ENCODE measurements at places on chromosomes 5 and 9. TPM values are rescaled to one million over a fixed set of nuclear protein-coding genes. Genes with fewer than 3 reads are reported as not detected.

GRCh38 chr9:81652058-81652687 is 37.2 kb downstream of the TLE1 start:
- no peak for DNase-seq

GRCh38 chr9:98365227-98365669 is 109.8 kb upstream of the TBC1D2 start:
- no peak for DNase-seq

DNA sequence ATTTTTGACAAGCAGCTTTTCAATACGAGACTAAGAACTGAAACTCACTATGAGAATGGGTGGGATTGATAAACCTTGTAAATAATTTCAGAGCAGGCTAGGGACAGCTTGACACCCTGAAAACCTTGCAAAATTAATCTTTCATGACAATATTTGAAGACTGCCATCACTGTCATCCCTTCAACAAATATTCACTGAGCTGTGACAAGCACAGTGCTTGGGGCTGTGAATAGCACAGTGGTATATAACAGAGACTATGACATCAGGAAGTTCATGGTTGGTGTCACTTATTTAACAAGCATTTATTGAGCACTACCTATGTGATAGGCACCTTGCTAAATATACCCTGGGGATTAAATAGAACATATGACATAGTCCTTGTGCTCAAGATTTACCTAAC is 741.0 kb upstream of the RIOK2 start:
- no peak for DNase-seq

- no peak for DNase-seq
Measured at GRCh38 chr5:109196087-109196822, 213.5 kb downstream of the PJA2 start.

DNA sequence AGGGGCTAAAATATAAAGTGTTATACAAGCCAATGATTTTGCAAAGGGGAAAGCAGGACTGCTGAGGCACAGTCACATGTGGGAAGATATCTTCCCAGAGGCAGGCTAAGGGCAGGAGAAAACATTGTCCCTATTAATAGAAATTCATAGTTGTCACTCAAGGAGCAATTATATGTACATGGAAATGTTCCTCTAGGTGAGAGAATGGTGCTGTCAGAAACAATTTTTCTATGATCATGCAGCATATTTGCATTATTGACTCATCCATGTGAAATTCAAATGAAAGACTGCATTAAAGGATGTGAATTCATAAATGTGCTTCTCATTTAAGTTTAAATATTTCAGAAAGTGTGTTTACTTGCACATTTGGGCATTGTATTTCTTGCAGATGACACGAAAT is 775.9 kb upstream of the CDH9 start:
- no peak for DNase-seq

The F2RL2 gene
- not detected for total RNA-seq

The ANKRD18A gene
- 15.2 TPM for total RNA-seq
